ENCODE measurements at places on chromosomes 1 and 21.

- DNase-seq = no peak
These were observed 4.9 kb upstream of the SAMD11 start for GRCh38 chr1:918843-919242.

GRCh38 chr1:84750110-84750730 is 60.0 kb upstream of the SSX2IP start:
- DNase-seq = no peak

DNA sequence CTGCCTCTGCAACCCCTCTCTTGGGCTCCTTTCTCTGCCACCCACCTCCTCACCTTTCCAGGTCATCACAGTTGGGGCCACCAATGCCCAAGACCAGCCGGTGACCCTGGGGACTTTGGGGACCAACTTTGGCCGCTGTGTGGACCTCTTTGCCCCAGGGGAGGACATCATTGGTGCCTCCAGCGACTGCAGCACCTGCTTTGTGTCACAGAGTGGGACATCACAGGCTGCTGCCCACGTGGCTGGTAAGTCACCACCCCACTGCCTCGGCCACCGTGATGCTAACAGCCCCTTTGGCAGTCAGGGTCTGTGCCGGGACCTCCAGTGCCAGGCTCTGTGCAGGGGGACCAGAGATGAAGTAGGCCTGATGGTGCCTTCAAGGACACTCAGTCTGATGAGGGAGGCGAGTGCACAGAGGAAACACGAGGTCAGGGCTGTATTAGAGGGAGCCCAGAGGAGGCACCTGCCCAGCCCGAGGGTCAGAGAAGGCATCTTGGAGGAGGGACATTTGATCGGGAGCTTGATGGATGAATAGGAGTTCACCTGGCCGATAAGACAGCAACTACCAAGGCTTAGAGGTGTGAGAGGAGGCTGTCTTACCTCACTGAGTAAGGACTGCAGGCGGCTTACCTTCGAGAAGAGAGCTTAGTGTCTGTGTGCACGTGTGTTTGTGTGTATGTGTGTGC is 18.1 kb downstream of the PCSK9 start:
- no peak for DNase-seq

- DNase-seq = peak; percentile 90
These were observed 42.5 kb upstream of the POFUT2 start for GRCh38 chr21:45330075-45330781.

- DNase-seq = no peak
These were observed 1.9 kb downstream of the ARHGEF11 start for GRCh38 chr1:157043685-157044084.

DNA sequence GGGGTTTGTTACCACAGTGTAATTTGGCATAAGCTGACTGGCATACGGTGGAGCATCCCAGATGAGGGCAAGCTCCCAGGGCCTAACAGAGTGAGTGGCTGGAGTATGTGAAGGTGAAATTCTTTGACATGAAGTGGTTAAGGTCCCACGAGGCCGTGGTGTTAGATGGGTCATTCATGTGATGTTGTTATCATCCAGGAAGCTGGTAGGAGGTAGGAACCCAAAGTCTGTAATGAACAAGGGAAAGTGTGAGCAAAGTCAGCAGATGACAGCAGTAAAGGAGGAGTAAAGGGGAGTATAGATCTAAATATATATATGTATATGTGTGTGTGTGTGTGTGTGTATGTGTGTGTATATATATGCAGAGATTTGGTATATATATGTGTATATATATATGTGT is 47.6 kb downstream of the MDM4 start:
- DNase-seq = peak; percentile 38

DNA sequence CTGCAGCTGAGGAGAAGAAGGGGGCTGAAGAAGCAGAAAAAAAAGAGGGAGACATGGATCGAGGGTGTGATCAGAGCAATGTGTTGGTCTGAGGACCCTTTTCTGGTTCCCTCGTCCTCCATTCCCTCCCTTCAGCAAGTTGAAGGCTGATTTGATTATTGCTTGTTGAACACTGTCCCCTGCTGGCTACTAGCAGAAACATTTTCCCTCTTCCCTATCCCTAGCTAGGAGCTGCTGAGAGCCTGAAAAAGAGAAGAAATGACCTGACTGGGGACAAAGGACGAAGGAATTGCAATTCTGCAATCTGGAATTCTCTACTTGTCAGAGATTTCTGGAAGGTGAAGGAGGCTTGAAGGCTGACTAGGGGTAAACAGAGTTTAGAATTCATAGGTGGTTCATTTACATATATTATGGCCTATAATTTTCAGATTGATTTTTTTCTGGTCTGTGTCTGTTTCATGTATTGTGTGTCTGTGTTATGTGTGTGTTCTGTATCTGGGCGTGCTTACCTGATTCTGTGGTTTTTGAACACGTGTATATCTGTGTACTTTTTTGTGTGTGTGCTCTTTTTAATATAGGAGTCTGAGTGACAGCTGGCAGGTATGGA is 9.8 kb downstream of the NHLH1 start:
- peak; percentile 78 for DNase-seq

DNA sequence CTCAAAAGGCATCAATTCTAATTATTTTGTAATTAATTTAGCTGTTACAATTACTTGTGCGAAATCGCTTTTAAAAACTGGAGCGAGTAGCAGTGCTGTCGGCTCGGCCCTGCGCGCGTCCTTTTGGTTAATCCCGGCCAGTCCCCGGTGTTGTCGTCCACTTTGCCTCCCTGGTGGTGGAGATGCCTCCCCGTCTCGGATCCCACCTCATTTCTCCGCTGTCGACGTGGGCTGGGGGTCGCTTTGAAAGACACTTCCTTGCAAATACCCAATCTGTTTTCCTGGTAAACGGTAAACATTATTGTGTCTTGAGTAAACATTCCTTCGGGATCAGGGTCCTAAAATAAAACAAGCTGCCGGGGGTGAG is 3.7 kb downstream of the FOXD3 start:
- peak; percentile 84 for DNase-seq

DNA sequence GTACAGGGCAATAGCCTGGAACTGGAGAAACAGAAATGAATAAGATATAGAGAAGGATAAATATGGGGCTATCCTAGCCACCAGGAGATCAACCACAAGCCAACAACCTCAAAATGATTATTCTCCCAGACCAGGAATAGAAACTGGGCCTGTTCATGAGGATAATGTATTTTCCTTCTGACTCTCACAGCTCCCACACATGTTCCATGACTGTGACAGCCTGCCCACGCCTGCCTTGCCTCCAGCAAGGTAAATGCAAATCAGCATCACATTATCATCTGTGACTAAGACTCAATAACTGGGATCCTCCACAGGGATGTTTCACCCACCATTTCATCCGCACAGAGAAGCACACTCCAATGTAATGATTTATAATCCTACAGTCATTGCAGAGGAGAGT is 3.3 kb downstream of the ENSA start:
- no peak for DNase-seq

- DNase-seq = no peak
These were observed at the start of gene GSTM3 for GRCh38 chr1:109740615-109741373. Gene GSTM3, minus strand, starts transcription at chr1:109741038. Its CDS starts 751 bp downstream, at chr1:109740287.

- DNase-seq = peak; percentile 73
These were observed 20.9 kb downstream of the PDXK start for GRCh38 chr21:43739621-43740435.

GRCh38 chr1:35883635-35884101 is 659 bp downstream of the AGO1 start:
- peak; percentile 97 for DNase-seq

GRCh38 chr1:67836769-67837168 is 3.5 kb upstream of the GNG12 start:
- DNase-seq = no peak

- peak; percentile 95 for DNase-seq
These were observed 850 bp downstream of the SESN2 start for GRCh38 chr1:28259934-28260802.

GRCh38 chr21:44088401-44088780 is 18.8 kb upstream of the PWP2 start:
- no peak for DNase-seq

DNA sequence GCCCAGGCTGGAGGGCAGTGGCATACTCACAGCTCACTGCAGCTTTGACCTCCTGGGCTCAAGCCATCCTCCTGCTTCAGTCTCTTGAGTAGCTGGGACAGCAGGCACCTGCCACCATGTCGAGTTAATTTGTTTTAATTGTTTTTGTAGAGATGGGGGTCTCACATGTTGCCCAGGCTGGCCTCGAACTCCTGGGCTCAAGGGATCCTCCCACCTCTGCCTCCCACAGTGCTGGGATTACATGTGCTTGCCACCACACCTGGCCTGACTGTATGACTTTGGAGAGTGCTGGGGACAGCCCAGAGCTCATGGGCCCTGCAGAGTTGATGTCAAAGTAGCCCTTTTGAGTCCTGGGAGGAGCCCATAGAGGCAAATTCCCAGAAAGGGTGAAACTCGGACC is 1.8 kb downstream of the OBSCN start:
- no peak for DNase-seq

DNA sequence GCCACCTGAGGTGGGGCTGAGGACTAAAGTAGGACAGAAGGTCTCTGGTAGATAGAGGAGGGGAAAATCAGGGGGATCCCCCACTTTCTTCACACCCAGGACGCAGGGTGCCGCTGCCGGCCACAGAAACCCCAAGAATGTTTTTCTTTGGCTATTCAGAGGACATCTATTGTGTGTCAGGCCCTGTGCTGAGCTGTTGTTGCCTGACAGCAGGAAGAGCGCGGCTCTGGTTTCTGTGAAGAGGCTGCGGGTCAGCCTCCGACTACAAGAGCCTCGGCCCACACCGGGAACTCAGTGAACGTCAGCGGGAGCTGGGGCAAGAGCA is 407 bp upstream of the PIGV start:
- DNase-seq = no peak

Measured in endodermal cell (in vitro differentiated cells).